ENCODE measurements at places on chromosomes 12 and 14. TPM values are rescaled to one million over a fixed set of nuclear protein-coding genes. Genes with fewer than 3 reads are reported as not detected.

The DNAJC22 gene
- 4.3 TPM for total RNA-seq

The ACRBP gene
- total RNA-seq = 0.43 TPM

The SLC39A5 gene
- not detected for total RNA-seq

The HOXC12 gene
- total RNA-seq = not detected

The SLC25A47 gene
- not detected for total RNA-seq

The FAM222A gene
- total RNA-seq = 2.1 TPM

The RPS6KL1 gene
- total RNA-seq = 0.26 TPM

The MOAP1 gene
- 6.6 TPM for total RNA-seq

The TEX22 gene
- total RNA-seq = 0.82 TPM

The KRT84 gene
- total RNA-seq = 0.09 TPM

The TRHDE gene
- total RNA-seq = 1.4 TPM

The LTBR gene
- total RNA-seq = 261 TPM

The KRT79 gene
- not detected for total RNA-seq

The SYCP3 gene
- total RNA-seq = not detected

The ANO4 gene
- total RNA-seq = 4.4 TPM

The KRT83 gene
- total RNA-seq = not detected

The SLC5A8 gene
- total RNA-seq = not detected

The TMEM253 gene
- total RNA-seq = not detected

The IFI27 gene
- 7.4 TPM for total RNA-seq

The DYNC1H1 gene
- 213 TPM for total RNA-seq

The RCOR1 gene
- 12.3 TPM for total RNA-seq

The SYT1 gene
- total RNA-seq = 1.9 TPM

The RACGAP1 gene
- total RNA-seq = 8.5 TPM

The TCL1B gene
- not detected for total RNA-seq

The TIGAR gene
- 5.4 TPM for total RNA-seq

The AGAP2 gene
- 0.23 TPM for total RNA-seq

The OR4E2 gene
- total RNA-seq = not detected

The RIPK3 gene
- 0.35 TPM for total RNA-seq

Data from pericardium fibroblast (primary cell).